ENCODE measurements at places on chromosomes 7 and 10.

DNA sequence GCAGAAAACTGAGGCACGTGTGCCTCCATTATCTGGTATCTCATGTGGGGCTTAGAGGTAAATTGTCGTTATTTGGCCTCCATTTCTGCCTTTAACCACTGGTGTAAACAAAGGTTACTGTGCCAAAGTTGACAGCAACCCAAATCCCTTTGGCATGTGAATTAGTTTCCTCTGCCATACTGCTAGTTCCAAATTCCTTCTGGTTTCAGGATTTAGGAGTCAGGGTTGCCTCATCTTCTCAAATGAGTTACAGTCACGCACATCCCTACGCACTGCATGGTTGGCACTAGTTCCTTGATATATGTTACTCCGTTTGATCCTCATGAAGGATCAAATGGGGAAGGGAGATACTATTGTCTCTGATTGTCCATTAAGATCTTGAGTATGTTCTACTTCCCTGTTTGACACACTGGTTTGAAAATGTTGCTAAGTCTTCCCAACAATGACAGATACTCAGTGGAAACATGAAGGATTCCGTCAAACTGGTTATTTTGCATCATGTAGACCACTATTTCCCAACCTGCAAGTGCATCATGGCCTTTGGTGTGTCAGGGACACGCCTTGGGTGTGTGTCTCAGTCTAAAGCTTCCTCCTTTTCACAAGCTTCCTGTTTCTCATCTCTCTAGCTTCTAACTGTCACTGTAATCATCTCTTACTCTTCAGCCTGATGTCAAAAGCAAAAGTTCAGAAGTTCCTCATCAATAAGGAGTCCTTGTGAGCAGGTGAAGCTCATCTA is at the start of gene LIPN:
Gene LIPN, plus strand, starts transcription at position 655 of the 736 bp plus-strand sequence. CDS start 1,386 bp downstream, outside the sequence.
- no peak for DNase-seq

DNA sequence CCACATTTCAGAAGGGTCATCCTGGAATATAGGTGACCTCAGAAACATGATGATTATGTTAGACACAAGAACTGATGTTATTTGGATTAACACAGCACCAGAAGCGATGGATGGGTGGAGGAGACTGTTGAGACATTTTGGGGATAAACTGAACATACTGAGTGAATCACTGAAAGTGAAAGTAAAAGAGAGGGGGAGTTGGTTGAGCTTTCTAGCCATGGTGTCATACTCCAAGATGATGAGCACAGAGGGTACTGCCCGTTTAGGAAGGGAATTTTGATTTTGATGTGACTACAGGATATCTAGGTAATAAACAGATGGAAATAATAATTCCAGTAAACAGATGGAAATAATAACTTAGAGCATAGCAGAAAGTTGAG is 248.0 kb upstream of the NPY start:
- DNase-seq: no peak

DNA sequence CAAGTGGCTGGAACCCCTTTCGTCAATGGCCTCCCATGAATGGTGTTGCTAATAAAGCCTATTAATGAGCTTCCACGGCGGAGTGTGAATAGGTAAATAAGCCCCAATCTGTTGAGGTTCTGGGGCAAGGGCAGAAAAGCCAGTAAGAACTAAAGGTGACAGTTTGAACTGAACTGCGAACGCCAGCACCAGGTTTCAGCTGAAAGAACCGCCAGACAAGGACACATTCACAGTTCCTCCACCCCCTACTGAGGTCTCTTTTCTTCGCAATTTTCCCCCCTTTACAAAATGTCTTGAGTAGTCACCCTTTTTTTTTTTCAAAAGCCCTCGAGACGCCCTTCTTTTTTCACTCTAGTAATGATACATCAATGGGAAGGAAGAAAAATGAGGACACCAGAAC is 2.4 kb upstream of the FGFR2 start:
- DNase-seq: no peak

- peak; percentile 8 for DNase-seq
Observed at GRCh38 chr7:26853788-26854393, 10.5 kb downstream of the SKAP2 start.

- DNase-seq: peak; percentile 78
Observed at GRCh38 chr10:126063353-126063791, 167.0 kb downstream of the FANK1 start.

GRCh38 chr7:7820939-7821338 is 102.5 kb upstream of the RPA3 start:
- no peak for DNase-seq

DNA sequence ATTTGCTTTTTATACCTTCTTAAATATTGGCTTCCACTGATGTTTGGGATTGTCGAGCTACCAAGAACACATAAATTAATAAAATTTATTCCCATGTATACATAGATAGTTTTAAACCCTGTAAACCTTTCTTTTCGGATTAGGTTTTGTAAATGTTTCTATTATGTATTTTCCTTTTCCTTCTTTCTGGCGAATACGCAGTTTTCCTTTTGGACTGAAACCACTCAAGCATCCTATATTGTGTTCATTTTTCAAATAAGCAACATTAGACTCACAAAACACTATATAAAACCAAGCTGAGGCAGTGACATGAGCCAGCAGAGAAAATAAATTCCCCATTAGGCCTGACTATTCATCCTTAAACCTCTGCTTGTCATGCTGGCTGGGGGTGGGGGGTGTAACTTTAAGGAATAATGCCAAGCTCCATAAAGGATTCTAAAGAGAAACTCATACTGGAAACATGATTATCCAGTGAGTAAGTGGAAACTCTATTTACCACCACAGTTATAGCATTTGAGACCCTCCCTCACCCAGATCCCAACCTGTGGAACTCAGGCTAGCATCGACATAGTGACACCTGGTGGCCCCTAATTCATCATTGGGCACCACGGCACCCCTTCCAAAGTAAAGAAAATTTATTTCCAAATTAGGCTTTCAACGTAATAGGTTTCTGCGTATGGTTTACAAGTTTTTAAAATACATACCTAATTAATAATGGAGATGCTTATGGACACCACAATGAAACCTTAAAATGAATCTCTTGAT is 86.5 kb upstream of the CELF2 start:
- no peak for DNase-seq

DNA sequence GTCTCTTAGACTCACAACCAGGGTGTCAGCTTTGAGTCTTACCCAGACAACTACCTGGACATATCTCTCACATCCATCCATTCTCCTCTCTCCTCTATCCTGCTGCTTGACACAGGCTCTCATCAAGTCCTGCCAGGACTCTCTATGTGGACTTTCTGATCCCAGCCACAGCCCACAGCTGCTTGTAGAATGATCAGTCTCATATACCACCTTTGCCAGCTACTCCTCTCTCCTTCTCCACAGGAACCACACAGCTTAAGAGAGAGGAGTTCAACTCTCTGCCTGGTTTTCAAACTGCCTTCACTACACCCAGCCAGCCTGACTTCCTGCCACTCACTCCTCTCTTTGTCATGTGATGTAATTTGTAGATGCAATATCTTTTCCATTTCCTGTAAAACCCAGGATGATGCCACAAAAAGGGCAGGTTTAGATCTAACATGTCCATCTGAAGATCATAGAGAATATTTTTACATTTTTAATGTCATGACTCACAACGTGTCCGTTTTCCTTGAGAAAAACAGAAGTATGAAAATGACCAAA is 154.0 kb downstream of the RAB11FIP2 start:
- no peak for DNase-seq

GRCh38 chr7:12315049-12315448 is 88.6 kb downstream of the VWDE start:
- DNase-seq: no peak

DNA sequence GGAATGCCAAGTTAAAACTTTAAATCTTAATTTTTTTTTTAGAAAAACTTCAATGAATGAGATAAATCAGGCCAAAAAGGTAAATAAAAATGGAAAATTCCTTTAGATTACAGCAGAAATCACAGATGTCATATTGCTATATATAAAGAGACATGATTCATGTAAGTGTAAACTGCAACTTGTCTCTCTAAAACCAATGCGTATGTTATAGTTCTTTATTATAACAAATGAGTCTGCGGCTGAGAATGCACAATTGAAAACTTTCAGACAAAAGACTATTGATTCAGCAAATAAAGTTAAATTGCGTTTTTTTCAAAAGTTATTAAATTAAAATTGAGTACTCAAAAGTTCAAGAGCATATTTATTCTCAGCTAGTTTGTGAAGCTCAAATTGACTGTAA is 425.3 kb downstream of the PARD3 start:
- DNase-seq: no peak

DNA sequence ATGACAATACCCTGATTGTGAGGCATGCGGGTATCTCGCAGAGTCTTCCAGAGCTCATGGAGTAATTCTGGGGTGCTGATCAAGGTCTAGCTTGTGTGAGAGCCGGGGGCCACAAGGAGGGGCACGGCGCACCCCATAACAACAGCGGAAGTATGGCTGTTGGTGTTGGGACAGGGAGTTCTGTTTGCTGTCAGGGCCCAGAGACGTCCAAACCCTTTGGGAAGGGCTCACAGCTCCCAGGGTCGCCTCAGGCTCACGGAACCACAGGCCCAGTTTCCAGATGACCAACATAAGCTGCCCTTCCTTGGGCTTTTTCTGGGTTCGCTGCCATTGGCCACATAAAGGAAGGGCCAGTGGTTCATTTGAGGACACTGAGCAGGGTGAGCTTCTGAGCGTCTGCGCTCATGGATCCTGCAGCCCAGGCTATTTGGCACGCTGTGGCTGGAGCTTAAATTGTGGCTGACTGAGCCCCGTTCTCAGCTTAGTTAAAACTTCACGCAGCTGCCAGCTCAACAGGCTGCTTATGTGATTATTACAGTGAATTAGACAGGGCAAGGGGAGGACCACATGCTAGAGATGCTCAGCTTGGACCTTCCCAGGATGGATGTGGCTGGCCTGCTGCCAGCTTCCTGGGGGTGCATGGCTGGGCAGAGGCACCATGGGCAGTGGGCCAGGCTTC is 92.3 kb downstream of the DNAJB6 start:
- DNase-seq: no peak

GRCh38 chr7:130425796-130426195 is 15.0 kb downstream of the CEP41 start:
- DNase-seq: no peak

DNA sequence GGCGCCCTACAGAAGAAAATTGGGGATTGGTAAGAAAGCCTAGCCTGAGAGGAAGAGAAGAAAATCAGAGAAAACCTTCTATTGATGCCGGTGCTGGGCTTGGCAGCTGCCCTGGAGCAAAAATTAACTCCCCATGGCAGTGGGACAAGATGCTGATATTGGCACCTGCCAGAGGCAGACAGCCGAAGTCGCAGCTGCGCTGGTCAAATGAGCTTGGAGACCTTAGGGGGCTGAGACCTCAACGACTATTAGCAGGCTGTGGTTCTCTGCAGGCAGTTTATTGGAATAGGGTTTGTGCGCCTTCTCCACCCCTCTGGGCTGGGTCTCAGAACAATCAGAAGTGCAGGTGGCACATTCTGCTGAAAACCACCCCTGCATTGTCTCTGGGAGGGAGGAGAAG is 213.7 kb downstream of the GFRA1 start:
- no peak for DNase-seq

GRCh38 chr7:134121632-134122139 is 5.5 kb upstream of the LRGUK start:
- no peak for DNase-seq

- DNase-seq: no peak
Observed at GRCh38 chr10:121553511-121554264, 44.6 kb downstream of the FGFR2 start.

- no peak for DNase-seq
Observed at GRCh38 chr10:102114861-102115618, 5.1 kb downstream of the LDB1 start.

DNA sequence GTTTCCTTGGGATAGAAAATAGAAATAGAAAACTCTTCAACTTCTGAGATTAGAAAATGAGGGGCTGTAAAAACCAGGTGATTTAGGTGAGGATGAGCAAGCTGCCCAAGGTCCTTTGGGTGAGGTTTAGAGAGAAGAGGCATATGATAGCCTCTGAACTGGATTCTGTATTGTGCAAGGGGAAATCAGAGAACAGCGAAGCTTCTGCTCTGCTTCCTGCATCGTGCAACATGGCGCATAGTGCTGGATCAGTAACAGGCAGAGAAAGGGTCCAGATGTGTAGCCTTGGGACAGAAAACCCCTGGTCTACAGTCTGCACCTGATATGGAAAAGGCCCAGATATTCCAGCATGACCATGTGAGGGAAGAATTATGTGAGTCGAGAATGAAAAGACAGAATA is 121.7 kb downstream of the MBL2 start:
- no peak for DNase-seq

- DNase-seq: no peak
Observed at GRCh38 chr7:134470864-134471263, 12.0 kb upstream of the AKR1B1 start.

DNA sequence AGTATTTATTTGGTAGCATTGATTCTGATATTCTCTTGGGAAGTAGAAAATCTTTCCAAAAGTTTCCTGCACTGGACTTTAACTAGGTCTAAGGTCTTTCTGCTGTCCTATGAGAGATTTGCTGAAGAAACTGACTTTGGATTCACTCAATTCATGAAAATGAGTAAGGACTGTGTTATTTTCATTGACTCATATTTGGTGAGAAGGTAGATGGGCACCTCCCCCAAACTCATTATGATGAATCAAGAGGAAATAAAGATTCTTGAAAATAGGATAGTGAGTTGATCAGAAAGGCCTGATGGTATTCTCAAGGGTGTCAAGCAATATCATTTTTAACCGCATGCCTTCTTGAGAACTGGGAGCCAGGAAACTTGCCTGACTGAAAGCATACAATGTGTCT is 110.3 kb downstream of the RNF133 start:
- DNase-seq: no peak

- no peak for DNase-seq
Observed at GRCh38 chr10:29859521-29860130, 199.8 kb downstream of the JCAD start.

- DNase-seq: no peak
Observed at GRCh38 chr7:55348502-55348901, 16.6 kb upstream of the LANCL2 start.

DNA sequence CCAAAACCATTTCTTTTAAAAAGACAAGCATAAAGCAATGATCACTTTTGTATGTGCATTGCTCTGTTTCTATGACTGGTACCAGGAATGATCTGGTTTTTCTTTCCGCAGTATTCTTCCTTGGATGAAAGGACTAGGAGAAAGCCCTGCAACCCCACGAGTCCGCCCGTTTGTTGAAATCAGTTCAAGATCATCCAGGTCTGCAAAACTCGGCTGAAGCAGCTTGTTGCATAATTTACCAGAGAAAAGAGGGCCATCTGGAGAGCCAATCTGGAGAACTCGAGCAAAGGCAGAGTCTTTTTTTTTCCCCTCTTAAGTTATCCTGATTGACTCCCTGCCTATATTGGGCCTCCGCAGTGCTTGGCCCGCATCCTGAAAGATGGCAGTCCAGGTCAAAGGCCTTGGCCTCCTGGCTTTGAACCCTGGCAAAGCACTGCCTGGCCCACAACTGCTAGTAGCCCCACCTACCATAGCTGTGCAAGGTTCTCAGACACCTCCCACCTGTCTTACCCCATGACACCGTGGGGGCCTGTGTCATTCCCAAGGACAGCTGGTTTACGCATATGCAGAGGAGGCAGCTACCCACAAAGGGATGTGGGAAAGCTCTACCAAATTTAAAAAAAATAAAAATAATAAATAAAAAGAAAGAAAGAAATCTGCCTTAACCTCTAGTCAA is 572.2 kb downstream of the INHBA start:
- no peak for DNase-seq

Data from AG09319 (cell line).